ENCODE measurements at places on chromosomes 11 and 22. TPM values are rescaled to one million over a fixed set of nuclear protein-coding genes. Genes with fewer than 3 reads are reported as not detected.

GRCh38 chr11:60455531-60456042, at the start of gene MS4A1:
TSS of gene MS4A1 (plus strand) at chr11:60455847. CDS start at chr11:60462375, 6,528 bp downstream.
- no peaks in the 10 kb centered on the region for H3K36me3 ChIP-seq
- no peak within 1 kb of the TSS for H3K4me3 ChIP-seq
- H3K4me1 ChIP-seq = no peaks in the 10 kb centered on the region
- no peak within 1 kb of the TSS for H3K27ac ChIP-seq
- no peak for DNase-seq
- peaks cover 2% of the 10 kb centered on the region for H3K27me3 ChIP-seq

DNA sequence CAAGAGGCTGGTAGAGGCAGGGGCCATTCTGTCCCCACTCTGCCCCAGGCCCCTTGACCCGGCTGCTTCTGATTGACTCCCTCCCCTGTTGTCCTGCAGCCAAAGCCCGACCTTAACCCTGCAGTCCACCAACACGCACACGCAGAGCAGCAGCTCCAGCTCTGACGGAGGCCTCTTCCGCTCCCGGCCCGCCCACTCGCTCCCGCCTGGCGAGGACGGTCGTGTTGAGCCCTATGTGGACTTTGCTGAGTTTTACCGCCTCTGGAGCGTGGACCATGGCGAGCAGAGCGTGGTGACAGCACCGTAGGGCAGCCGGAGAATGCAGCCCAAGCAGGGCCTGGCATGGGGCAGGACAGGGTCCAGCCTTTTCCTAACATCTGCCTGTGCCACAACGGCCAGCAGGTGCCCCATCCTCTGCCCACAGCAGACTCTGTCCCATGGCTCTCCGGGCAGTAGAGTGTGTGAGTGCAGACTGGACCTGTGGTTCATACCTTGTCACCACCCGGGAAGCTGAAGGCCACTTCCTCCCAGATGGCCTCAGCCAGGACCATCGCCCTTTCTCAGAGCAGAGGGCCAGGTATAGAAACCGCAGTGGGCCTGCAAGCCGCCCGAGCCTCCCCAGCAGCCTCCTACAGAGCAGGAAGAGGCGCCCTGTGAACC, 26.8 kb upstream of the MGAT3 start:
- H3K27me3 ChIP-seq = no peaks in the 10 kb centered on the region
- DNase-seq = no peak

DNA sequence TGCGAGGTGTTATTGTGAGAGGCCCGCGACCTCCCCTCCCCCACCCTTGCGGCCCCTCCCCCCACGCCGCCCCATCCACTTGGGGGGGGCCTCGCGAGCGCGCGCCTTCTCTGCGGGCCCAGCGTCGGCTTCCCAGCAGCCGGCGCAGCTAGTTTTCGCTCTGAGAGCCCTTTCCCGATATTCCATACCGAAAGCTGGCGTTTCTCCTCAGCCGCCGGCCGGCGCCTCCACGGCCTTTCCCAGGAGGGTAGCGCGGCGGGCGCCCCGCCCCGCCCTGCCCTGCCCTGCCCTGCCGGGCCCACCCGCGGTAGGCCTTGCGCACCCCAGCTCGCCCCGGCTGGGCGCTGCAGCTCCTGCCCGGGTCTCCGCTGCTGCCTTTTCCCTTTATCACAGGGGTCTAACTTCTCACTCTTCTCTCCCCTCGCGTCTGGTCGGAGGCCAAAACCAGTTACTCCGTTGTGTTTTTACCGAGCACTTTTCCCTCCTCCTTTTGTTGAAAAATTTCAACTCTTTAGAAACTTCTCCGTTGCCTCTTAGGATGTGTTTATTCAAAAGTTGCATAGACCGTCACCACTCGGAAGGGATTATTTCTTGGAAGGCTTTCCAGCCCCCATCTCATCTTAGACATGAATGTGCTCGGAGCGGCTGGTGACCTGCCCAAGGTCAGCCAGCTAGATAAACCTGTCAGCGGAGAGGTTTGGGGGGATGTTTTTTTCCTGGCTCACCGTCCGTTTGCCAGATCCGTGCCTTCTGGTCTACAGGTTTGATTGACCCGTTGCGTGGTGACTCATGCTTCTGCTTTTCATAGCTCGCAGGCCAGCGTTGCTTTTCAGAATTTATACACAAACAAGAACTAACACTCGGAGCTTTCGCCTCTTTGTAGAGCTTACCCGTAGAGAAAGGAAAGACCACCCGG, 648 bp downstream of the PAFAH1B2 start:
- H3K4me3 ChIP-seq = peak overlapping the region; percentile 95
- peak overlapping the region; percentile 90 for H3K27ac ChIP-seq
- peaks cover 14% of the 10 kb centered on the region for H3K36me3 ChIP-seq
- H3K27me3 ChIP-seq = no peaks in the 10 kb centered on the region
- peaks cover 39% of the 10 kb centered on the region for H3K4me1 ChIP-seq

GRCh38 chr11:128291835-128292234, 295.5 kb downstream of the ETS1 start:
- peak overlapping the region; percentile 96 for H3K27ac ChIP-seq
- peak overlapping the region; percentile 87 for H3K4me3 ChIP-seq
- no peaks in the 10 kb centered on the region for H3K27me3 ChIP-seq
- H3K4me1 ChIP-seq = peaks cover 96% of the 10 kb centered on the region
- peak; percentile 69 for DNase-seq
- H3K36me3 ChIP-seq = peaks cover 6% of the 10 kb centered on the region

- H3K27ac ChIP-seq = no peak overlapping the region
- no peaks in the 10 kb centered on the region for H3K36me3 ChIP-seq
- H3K4me1 ChIP-seq = no peaks in the 10 kb centered on the region
- H3K27me3 ChIP-seq = peaks cover 26% of the 10 kb centered on the region
Measured at GRCh38 chr11:44387825-44388224, 77.9 kb upstream of the ALX4 start.

GRCh38 chr22:20530368-20531153, 23.2 kb downstream of the MED15 start:
- peaks cover 70% of the 10 kb centered on the region for H3K4me1 ChIP-seq
- no peak for DNase-seq
- no peak overlapping the region for H3K4me3 ChIP-seq
- H3K27me3 ChIP-seq = no peaks in the 10 kb centered on the region
- peaks cover 17% of the 10 kb centered on the region for H3K36me3 ChIP-seq

- H3K4me3 ChIP-seq = no peak overlapping the region
- H3K27ac ChIP-seq = no peak overlapping the region
- H3K36me3 ChIP-seq = peaks cover 15% of the 10 kb centered on the region
- H3K4me1 ChIP-seq = peaks cover 18% of the 10 kb centered on the region
- H3K27me3 ChIP-seq = no peaks in the 10 kb centered on the region
- no peak for DNase-seq
Measured at GRCh38 chr22:35645646-35646045, 2.6 kb upstream of the APOL6 start.

DNA sequence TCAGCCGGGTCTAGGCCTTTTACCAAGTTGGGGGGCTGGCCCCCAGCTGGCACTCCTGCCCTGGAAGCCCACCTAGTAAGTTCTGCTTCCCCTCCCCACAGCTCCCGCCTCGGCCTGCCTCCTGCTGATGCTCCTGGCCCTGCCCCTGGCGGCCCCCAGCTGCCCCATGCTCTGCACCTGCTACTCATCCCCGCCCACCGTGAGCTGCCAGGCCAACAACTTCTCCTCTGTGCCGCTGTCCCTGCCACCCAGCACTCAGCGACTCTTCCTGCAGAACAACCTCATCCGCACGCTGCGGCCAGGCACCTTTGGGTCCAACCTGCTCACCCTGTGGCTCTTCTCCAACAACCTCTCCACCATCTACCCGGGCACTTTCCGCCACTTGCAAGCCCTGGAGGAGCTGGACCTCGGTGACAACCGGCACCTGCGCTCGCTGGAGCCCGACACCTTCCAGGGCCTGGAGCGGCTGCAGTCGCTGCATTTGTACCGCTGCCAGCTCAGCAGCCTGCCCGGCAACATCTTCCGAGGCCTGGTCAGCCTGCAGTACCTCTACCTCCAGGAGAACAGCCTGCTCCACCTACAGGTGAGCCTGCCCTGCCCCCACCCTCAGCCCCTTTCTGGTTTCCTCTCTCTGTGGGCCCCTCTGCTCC, 7.3 kb downstream of the RTN4RL2 start:
- H3K27me3 ChIP-seq = no peaks in the 10 kb centered on the region
- H3K4me1 ChIP-seq = no peaks in the 10 kb centered on the region
- no peak overlapping the region for H3K4me3 ChIP-seq
- H3K36me3 ChIP-seq = no peaks in the 10 kb centered on the region
- no peak overlapping the region for H3K27ac ChIP-seq

GRCh38 chr22:49959782-49960158, 802 bp upstream of the PIM3 start:
- H3K27me3 ChIP-seq = no peaks in the 10 kb centered on the region
- H3K36me3 ChIP-seq = peaks cover 30% of the 10 kb centered on the region
- peak; percentile 65 for DNase-seq
- peak overlapping the region; percentile 93 for H3K27ac ChIP-seq

- no peak for DNase-seq
- no peak overlapping the region for H3K27ac ChIP-seq
- H3K27me3 ChIP-seq = no peaks in the 10 kb centered on the region
- H3K4me3 ChIP-seq = no peak overlapping the region
- peaks cover 34% of the 10 kb centered on the region for H3K36me3 ChIP-seq
Measured at GRCh38 chr22:28728621-28729313, 12.9 kb downstream of the CHEK2 start.

GRCh38 chr11:9576701-9577381, 3.4 kb downstream of the WEE1 start:
- H3K4me3 ChIP-seq = peak overlapping the region; percentile 51

DNA sequence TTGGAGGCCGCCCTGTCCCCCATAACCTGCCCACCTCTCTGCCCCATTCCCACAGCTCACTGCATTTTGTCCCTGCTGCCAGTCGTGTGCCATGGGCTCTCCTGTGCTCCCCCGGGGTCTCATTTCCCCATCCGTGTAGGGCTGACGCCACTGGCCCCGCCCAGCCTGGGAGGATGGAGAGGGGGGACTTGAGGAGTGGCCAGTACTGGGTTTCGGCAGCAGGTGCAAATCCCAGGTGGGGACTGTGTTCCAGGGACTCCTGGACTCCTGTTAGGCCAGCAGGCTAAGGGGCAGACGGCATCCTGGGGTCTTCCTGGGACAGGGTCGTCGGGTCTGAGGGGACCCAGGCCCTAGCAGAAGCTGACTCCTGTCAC, 1.2 kb upstream of the MYO7A start:
- no peak overlapping the region for H3K27ac ChIP-seq
- no peaks in the 10 kb centered on the region for H3K27me3 ChIP-seq
- no peak for DNase-seq
- no peak overlapping the region for H3K4me3 ChIP-seq
- no peaks in the 10 kb centered on the region for H3K36me3 ChIP-seq
- peaks cover 6% of the 10 kb centered on the region for H3K4me1 ChIP-seq

- H3K27me3 ChIP-seq = peaks cover 4% of the 10 kb centered on the region
- H3K36me3 ChIP-seq = no peaks in the 10 kb centered on the region
- DNase-seq = no peak
- no peaks in the 10 kb centered on the region for H3K4me1 ChIP-seq
- no peak overlapping the region for H3K4me3 ChIP-seq
Measured at GRCh38 chr11:117720061-117720511, 76.9 kb downstream of the DSCAML1 start.

- no peaks in the 10 kb centered on the region for H3K4me1 ChIP-seq
- H3K36me3 ChIP-seq = no peaks in the 10 kb centered on the region
- DNase-seq = no peak
Measured at GRCh38 chr11:115612046-115612730, 108.0 kb upstream of the CADM1 start.

DNA sequence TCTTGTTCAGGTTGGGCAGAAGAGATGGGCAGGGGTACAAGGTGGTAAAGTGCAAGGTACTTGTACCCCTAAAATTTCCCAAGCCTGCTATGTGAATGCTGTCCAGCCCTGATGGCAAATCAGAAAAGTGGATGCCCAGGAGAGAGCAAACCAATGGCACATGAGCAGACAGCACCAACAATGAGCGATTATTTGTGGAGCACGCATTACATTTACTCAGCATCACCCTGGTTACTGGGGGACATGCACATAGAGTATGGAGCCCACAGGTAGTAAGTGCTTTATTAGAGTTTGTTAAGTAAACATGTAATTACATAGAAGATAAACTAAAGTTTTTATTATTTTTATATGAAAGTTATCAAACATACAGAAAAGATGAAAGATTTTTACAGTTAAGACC, 165.7 kb downstream of the NTM start:
- H3K27me3 ChIP-seq = peaks cover 2% of the 10 kb centered on the region
- no peaks in the 10 kb centered on the region for H3K4me1 ChIP-seq
- peaks cover 1% of the 10 kb centered on the region for H3K36me3 ChIP-seq
- no peak overlapping the region for H3K27ac ChIP-seq
- H3K4me3 ChIP-seq = no peak overlapping the region

DNA sequence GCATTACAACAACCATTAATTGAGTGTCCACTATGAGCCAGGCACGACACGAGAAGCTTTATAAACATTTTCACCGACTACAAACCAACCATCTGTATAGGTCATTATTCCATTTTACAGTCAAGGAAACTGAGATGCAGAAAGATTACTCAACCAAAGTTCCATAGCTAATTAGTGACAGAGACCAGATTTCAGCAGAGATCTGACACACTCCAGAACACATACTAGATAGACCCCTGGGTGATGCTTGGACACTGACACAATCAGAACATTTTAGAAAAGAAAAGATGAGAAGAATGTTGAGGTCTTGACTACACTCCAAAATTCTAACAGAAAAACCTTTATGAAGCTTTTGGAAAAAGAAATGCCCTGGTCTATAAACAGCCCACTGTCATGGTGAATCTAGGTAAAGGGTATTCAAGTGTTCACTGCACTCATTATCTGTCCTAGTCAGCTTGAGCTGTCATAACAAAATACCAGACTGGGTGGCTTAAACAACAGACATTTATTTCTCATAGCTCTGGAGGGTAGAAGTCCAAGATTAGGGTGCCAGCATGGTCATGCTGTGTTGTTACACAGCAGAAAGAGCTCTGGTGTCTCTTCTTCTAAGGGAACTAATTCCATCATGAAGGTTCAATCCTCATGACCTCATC, 89.0 kb downstream of the RELT start:
- no peaks in the 10 kb centered on the region for H3K4me1 ChIP-seq
- no peaks in the 10 kb centered on the region for H3K36me3 ChIP-seq
- H3K4me3 ChIP-seq = no peak overlapping the region

DNA sequence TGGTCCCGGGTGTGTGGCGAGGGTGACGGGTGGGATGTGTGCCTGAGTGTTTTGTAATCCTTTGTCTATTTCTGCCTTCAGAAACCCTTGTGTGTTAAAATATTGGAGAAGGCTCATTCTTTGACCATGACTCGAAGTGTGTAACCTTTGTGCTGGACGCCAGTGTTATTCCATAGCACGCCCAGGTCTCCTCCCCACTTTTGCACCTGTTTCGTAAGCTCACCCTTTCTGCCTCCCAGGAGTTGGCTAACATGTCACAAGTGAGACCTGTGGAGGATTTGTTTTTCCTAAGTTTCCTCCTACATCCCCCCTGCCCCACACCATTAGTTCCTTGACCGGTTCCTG, 382 bp downstream of the C11orf54 start:
- peaks cover 41% of the 10 kb centered on the region for H3K4me1 ChIP-seq
- DNase-seq = no peak
- H3K27me3 ChIP-seq = no peaks in the 10 kb centered on the region
- peaks cover 51% of the 10 kb centered on the region for H3K36me3 ChIP-seq

GRCh38 chr11:16924826-16925560, 89.2 kb downstream of the PLEKHA7 start:
- H3K27ac ChIP-seq = no peak overlapping the region
- H3K4me3 ChIP-seq = peak overlapping the region; percentile 55
- H3K36me3 ChIP-seq = no peaks in the 10 kb centered on the region
- H3K4me1 ChIP-seq = peaks cover 11% of the 10 kb centered on the region
- H3K27me3 ChIP-seq = peaks cover 52% of the 10 kb centered on the region
- DNase-seq = no peak

GRCh38 chr11:66012946-66013761, 1.3 kb downstream of the CST6 start:
- H3K4me1 ChIP-seq = peaks cover 11% of the 10 kb centered on the region
- H3K27ac ChIP-seq = no peak overlapping the region
- H3K27me3 ChIP-seq = peaks cover 12% of the 10 kb centered on the region
- DNase-seq = peak; percentile 12
- H3K36me3 ChIP-seq = no peaks in the 10 kb centered on the region

Gene OR5L1
- not detected for total RNA-seq

Gene BDNF
- total RNA-seq = not detected

Gene ME3
- 6.0 TPM for total RNA-seq

Gene SBF2
- 8.7 TPM for total RNA-seq

Gene KCNE3
- not detected for total RNA-seq

Gene PRR33
- total RNA-seq = 0.07 TPM

Gene GNAZ
- 1.8 TPM for total RNA-seq

Gene ACTN3
- total RNA-seq = not detected
